ENCODE measurements at places on chromosomes 5 and 9. TPM values are rescaled to one million over a fixed set of nuclear protein-coding genes. Genes with fewer than 3 reads are reported as not detected.

Gene ZNF782
- 17.8 TPM for total RNA-seq

Gene TMEM171
- total RNA-seq: not detected

Gene PLAC8L1
- total RNA-seq: not detected

Gene SELENOP
- 828 TPM for total RNA-seq

Gene AMBP
- not detected for total RNA-seq

Gene COL23A1
- total RNA-seq: 0.61 TPM

Gene GDNF
- not detected for total RNA-seq

Gene SHOC1
- total RNA-seq: not detected

Gene OR1J2
- total RNA-seq: 0.61 TPM

Gene HMCN2
- 7.3 TPM for total RNA-seq

Gene IFNA2
- total RNA-seq: not detected

Gene SLC25A2
- not detected for total RNA-seq

Gene RPS14
- 1,289 TPM for total RNA-seq

Gene PFN3
- not detected for total RNA-seq

Gene ISCA1
- 34.1 TPM for total RNA-seq

Gene PPP1R26
- 36.7 TPM for total RNA-seq

Gene CDKN2B
- total RNA-seq: 42.9 TPM

Gene RAPGEF1
- 135 TPM for total RNA-seq

Gene MACIR
- 4.5 TPM for total RNA-seq

Gene LPAR1
- total RNA-seq: 16.5 TPM

Gene ADGRD2
- not detected for total RNA-seq

Gene SLC45A2
- total RNA-seq: not detected

Gene ALDH1A1
- total RNA-seq: 81.7 TPM

Gene SHC3
- 15.3 TPM for total RNA-seq

Gene SLC36A2
- not detected for total RNA-seq

Gene GABBR2
- total RNA-seq: 0.59 TPM

Gene RETREG1
- 24.1 TPM for total RNA-seq

Gene NIPAL4
- total RNA-seq: not detected

Gene FBN2
- total RNA-seq: 0.49 TPM

Gene AP3S1
- total RNA-seq: 39.8 TPM

Gene FAM78A
- total RNA-seq: 9.1 TPM

Gene GPX8
- 5.5 TPM for total RNA-seq

Gene MSX2
- total RNA-seq: 0.44 TPM

Gene HAVCR1
- total RNA-seq: 0.46 TPM

Gene TPM2
- 147 TPM for total RNA-seq

Gene PAM
- 265 TPM for total RNA-seq

Gene SPOUT1
- 57.1 TPM for total RNA-seq

Gene HRH2
- 3.8 TPM for total RNA-seq

Gene GABRA1
- total RNA-seq: not detected

Gene PGGT1B
- 22.9 TPM for total RNA-seq

Gene C9
- not detected for total RNA-seq

Gene SV2C
- 0.20 TPM for total RNA-seq

Gene ARAP3
- total RNA-seq: 35.6 TPM

Gene MEIKIN
- total RNA-seq: not detected

Gene EGFL7
- 77.9 TPM for total RNA-seq

Gene FOXD4L5
- 0.15 TPM for total RNA-seq

Gene FBXL7
- 6.3 TPM for total RNA-seq

Measured in upper lobe of left lung (tissue), 6 donors.